T-helper 9 cell (primary cell): ENCODE measurements at places on chromosomes 4 and X.

DNA sequence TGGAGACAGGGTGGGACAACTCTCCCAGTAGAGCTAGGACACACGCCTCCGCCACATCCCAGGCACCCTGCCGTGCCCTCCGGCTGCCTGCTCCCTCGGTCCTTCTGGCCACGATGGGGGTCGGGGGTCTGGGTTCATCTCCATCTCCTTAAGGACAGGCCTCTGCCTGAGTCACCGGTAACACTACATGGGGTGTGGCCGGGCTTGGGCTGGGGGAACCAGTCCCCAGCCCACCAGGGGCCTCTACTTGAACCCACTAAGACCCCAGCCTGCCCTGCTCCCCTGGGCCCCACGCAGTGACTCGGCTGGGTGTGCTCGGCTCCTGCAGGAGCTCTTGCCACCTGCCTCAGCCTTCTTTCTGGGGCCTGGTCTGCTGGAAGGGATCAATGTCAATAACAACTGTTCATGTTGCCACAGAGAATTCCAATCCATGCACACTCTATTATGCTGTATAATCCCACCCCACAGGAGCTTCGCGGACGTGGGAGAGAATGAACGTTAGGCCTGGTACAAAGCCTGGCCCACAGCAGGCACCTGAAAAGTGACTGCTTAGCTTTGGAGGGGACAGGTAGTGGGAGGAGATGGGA is 177.7 kb upstream of the PSAPL1 start:
- DNase-seq, result no peak

GRCh38 chr4:135281230-135281629 is 1079.6 kb upstream of the PABPC4L start:
- DNase-seq, result no peak

- DNase-seq, result no peak
These were observed 9.3 kb downstream of the SPATA4 start for GRCh38 chr4:176186067-176186466.

GRCh38 chrX:17608888-17609287 is 128.4 kb upstream of the SCML1 start:
- DNase-seq, result no peak

DNA sequence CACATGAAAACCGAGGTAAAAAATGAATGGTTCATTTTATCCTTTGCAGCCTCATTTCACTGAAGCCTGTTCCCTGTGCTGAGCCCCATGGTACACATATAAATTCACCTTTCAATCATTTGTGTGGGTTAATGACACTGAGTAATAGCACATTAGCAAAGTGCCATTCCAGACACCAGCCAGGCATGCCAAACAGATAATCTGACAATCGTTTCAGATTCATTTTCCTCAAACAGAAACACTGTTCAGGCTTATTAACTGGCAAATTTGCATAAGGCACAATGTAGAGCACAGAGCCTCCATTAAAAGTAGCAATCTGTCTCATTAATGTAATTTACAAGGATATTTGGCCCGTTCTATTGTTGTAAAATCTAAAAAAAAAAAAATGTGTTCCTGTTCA is 76.2 kb downstream of the UNC5C start:
- no peak for DNase-seq

GRCh38 chr4:113433536-113434246 is 327.8 kb downstream of the CAMK2D start:
- no peak for DNase-seq

DNA sequence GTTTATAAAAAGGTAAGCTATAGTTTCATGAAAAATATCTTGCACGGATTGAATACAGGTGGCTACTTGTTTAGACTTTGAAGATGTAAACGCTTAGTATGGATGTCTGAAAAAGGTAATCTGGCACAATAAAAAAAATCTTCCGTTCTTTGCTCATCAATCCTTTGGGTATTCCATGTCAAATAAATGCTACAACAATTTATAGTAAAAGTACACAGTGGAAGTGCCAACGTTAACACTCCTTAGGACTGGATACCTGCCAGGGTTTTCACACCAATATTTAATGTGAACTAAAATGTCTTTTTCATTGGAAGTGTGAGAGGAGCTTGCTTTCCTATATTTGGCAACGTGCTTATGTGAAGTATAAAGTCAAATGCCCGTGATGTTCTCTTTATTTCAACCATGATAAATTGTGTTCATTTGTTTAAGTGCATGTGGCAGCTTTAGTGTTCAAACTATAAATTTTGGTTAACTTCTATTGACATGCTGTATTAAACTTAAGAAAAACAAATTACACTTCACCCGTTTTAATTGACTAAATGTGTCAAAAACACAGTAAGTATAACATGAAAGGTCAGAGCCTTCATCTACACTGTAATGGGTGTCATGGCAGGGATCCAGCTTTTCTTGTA is 121.7 kb upstream of the HAND2 start:
- DNase-seq, result no peak

DNA sequence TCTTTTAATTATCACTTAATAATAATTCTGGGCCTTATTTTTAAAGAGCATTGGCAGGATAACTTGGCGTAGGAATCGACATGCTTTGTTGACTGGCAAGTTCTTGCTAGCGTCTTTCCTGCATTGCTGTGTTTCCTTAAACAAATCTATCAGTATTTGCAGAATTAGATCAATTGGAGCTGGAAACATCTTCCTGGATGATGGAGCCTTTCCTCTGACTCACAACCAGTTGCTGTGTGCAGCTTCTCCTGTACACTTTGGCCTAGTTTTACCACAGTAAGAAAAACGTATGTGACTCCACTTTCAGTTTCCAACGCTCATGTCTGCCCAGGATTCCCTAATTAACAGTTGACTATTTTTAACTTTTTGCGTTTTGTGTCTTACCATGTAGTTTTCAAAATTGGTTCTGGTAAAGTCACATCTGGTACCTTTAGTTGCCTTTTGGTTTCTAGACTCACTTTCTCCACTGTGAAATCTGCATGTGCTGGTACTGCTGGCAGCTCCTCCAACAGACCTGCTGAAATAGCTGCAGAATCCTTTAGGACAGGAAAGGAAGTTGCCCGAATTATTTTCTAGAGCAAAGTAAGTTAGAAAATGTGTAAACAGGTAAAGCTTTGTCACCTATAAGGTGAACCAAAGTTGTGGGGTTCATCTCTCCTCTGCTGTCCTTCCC is 553.2 kb upstream of the FAT1 start:
- DNase-seq, result no peak

DNA sequence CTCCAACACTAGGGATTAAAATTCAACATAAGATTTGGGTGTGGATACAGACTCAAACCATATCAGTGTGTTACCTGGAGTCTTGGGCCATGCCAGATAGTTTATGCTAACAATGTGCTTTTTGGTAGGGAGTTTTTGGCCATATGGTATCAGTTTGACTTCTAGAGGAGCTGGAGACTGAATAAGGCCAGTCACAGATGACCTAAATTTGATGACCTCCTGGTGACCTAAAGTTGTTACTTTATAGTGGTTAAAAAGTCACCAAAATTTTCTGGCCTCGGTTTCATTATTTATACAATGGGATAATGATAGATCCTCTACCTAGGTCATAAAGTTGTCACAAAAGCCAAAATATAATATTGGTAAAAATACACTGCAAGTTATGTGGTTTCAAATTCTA is 877.1 kb downstream of the RAPGEF2 start:
- no peak for DNase-seq

GRCh38 chrX:100615005-100615404 is 21.6 kb downstream of the TSPAN6 start:
- DNase-seq, result no peak

DNA sequence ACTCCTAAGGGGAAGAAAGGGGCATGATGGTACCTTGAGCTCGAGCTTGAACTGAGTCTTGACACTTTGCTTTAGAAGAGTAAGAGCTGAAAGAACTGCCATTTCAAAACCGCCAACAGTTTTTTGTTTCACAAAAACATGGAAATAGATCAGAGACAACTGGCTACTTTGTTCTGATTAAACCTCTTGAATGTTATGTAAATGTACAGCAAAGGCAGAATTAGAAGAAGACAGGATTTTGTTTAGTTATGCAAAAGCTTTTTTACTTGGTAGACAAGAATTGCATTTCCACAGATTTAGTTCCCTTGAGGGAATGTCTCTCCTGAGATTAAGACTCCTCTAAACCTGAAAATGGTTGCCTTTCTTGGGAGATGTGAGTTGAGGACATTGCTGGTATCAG is 33.3 kb upstream of the STPG2 start:
- no peak for DNase-seq

GRCh38 chr4:88865046-88865445 is 167.4 kb upstream of the NAP1L5 start:
- DNase-seq, result no peak

- no peak for DNase-seq
These were observed 43.2 kb downstream of the PCDH7 start for GRCh38 chr4:30763321-30763727.

- DNase-seq, result no peak
These were observed 167.5 kb downstream of the DCTD start for GRCh38 chr4:182749667-182750167.

DNA sequence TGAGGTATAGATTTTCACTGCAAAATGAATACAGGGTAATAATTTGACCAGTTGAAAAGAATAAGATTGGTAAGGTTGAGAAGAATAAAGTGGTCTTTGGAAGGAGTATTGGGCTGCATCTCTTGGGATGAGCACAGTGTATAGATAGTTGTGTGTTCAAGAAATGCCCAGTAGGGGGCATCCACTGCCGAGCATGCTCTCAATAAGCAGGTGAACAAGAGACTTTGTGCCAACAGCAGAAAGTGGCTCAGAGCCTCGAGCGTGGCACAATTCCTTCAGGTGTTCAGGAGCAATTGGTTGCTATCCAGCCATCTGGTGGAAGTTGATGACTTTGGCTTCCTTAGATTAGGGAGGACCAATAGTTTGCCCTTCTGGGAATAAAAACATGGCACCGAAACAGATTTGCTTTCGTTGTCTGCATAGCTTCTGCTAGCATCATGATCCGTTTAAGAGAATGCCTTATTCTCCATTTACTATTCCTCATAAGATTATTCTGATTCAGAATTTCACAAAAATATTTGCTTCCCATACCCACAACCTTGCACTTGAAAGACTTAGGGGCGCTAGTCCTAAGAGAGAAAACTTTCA is 258.1 kb upstream of the NEIL3 start:
- no peak for DNase-seq

GRCh38 chr4:80419946-80420345 is 84.4 kb downstream of the CFAP299 start:
- DNase-seq, result no peak

GRCh38 chrX:26845056-26845455 is 618.1 kb downstream of the PPP4R3C start:
- DNase-seq, result no peak

- DNase-seq, result no peak
These were observed 128.5 kb downstream of the PRSS12 start for GRCh38 chr4:118224243-118224829.

DNA sequence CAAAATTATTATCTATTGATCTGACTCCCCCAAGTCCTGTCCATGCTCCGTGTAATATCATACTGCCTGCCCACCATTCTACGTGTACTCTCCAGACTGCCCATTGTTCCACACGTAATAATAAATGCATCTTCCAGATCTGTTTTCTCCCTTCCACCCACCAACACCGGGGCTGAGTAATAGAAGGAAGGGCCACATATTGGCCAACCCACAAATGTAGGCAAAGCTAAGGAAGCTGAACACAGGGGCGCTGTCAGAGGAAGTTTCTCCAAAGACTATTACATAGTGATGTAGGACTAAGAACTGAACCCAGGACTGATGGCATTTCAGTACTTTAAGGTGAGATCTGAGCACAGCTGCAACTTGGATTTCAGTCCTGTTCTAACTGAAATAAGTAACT is 135.8 kb upstream of the GUCY1A1 start:
- DNase-seq, result no peak

DNA sequence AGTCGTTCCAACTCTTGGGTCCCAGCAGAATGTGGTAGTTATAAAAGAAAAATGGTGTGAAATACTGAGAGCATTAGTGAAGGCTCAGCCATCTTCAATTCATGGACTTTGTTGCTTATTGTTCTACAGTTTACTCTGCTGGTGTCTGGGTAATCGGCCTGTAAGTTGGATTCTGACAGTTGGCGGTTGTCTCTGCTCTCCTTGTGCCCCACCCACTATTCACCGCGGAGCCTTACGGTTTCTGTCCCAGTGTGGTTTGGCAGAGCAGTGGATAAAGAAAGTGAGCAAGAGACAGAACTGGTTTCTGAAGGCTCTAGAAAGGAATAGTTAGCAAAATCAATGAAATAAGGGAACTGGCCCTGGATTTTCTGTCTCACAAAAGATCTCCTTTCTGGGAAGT is 9.1 kb downstream of the LONRF3 start:
- DNase-seq, result no peak

GRCh38 chr4:176302283-176303275 is 17.2 kb upstream of the SPCS3 start:
- no peak for DNase-seq

DNA sequence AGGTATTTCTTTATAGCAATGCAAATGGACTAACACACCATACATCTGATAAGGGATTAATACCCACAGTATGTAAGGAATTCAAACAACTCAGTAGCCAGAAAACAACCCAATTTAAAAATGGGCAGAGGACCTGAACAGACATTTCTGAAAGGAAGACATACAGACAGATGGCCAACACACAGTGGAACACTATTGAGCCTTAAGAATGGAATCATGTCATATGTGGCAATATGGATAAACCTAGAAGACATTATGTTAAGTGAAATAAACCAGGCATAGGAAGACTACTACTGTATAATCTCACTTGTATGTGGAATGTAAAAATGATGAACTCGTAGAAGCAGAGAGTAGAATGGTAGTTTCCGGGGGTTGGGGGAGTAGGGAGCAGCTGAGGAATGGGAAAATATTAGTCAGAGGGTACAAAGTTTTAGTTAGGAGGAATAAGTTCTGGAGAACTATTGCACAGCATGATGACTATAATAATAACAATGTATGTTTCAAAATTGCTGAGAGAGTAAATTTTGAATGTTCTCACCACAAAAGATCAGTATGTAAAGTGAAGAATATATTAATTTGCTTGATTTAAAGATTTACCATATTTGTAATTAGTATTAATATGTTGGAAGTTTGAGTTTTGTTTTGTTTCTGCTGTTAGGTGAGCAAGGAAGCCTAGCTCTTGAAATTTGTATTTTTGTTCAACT is 25.2 kb downstream of the WDR44 start:
- DNase-seq, result no peak

- no peak for DNase-seq
These were observed 17.1 kb upstream of the CT47C1 start for GRCh38 chrX:119055687-119056086.
